Foreskin melanocyte (primary cell): ENCODE measurements at places on chromosomes 12 and 14.

DNA sequence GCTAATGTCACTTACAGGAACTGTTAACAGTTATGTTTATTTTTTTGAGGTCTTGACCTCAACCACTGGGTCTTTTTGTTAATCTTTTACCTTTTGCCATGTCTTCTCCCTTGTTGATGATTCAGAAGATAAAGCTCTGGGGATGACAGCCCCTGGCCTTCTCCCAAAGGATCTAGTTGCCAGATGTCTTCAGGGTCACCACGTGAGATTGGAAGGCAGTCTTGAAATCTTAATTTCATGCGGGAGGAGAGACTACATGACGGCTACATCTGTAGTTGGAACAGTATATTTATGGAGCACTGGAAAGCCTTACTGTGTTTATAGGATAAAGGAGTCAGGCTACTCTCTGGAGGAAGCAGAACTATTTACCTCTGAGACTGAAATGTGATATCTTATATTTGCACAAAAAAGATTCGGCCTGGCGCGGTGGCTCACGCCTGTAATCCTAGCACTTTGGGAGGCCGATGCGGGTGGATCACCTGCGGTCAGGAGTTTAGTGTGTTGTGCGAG, 5.6 kb downstream of the MLEC start:
- no peak for DNase-seq

DNA sequence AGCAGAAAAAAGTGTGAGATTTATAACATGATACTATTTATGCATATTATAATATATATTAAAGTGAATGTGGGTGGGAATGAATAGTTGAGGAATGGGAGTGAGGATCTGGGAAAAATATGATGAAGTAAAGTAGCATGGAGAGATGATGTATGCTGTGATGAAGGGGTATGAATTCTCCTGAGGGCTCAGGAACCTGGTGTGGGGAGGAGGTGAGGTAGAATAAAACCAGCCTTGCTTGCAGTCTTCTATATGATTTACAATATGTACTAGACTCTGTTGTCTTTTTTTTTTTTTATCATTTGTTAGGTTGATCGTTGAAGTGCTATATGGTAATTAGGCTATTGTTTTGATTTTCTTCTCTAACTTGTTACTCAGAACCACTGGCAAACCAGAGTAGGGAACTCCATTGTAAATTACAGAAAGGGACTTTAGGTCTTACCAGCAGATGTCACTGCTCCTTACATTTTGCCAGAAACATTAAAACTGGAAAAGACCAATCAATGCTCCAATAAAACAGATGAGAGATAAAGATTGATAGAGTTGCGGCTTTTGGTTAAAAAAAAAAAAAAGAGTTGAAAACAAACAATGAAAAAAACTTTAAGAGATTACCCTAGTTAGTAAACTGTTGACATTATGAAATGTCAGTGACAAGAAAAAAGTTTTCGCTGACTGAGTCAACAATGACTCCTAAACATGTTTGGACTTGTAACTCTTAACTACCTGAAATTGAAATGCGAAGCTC, 39.9 kb downstream of the ATL1 start:
- DNase-seq: peak; percentile 27

GRCh38 chr14:100350276-100350926, 27.3 kb downstream of the SLC25A47 start:
- no peak for DNase-seq

- no peak for DNase-seq
Measured at GRCh38 chr14:95808371-95808770, 68.3 kb upstream of the TUNAR start.

- DNase-seq: peak; percentile 94
Measured at GRCh38 chr12:107091989-107092641, 1.2 kb downstream of the CRY1 start.

DNA sequence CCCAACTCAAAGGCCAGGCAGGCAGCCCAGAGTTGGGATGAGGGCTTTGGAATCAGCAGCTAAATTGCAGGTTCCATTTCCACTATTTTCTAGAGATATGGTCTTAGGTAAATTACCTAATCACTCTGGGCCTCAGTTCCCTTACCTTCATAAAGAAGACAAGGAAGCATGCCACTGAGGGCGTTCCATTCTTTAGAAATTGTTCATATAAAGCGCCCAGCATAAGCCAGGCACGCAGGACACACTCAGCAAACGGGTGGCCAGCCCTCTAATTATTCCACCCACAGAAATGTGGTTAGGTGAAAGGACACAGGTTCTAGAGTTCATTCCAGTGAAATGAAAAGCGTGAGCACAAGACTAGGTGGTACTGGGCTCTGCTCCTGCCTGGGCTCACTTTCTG, 87.9 kb upstream of the BCL11B start:
- DNase-seq: no peak

GRCh38 chr12:57936513-57936883, 4.9 kb upstream of the ATP23 start:
- DNase-seq: no peak

GRCh38 chr14:50830044-50830931, 674 bp downstream of the NIN start:
- DNase-seq: peak; percentile 44

DNA sequence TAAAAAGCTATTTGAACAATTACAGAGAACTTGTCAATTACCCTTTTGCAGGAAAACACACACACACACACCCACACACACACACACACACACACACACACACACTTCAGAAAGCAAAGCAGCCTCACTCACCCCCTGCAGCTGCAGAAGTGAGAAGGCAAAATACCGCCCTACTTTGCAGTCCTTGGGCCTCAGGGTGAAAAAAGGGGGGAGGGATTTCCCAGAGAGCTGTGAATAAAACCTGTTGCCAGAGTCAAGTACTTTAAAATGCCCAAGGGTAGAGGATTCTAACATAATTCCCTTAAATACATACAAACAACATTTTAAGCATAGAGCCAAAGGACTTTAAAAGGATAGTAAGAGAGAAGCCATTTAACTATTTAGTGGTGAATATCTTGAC, 285.9 kb downstream of the MDGA2 start:
- no peak for DNase-seq

DNA sequence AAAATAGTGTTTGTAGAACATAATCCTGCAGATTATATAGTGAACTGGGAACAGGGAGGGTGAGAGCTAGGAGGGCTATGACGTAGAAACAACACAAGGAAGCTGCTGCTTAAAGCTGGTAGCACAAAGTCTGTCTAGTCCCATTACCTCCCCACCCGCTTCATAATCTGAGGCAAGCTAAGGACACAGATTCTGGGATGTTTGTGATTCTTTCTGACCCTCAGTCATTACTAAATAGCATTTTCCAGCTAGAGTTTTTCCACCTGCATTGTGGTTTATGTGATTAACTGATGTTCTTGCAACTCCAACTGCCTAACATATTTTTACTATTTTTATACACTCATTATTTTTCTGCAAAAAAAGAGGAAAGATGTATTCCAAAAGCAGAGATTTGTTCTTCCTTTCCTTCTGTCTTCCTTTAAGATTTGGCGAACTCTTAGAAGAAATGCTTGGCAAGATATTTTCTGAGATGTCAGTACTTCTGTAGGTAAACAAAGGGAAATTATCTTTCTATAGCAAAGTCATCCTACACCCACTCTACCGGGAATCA, 293.2 kb upstream of the FAR2 start:
- DNase-seq: no peak
